ENCODE measurements at places on chromosomes 7 and 10. TPM values are rescaled to one million over a fixed set of nuclear protein-coding genes. Genes with fewer than 3 reads are reported as not detected.

CALD1 gene
- 601 TPM for total RNA-seq

SLC39A12 gene
- not detected for total RNA-seq

CPN1 gene
- not detected for total RNA-seq

GARIN1A gene
- 2.6 TPM for total RNA-seq

SPDYE8 gene
- not detected for total RNA-seq

MOGAT3 gene
- 0.14 TPM for total RNA-seq

GRM3 gene
- total RNA-seq = 0.09 TPM

SYT15 gene
- total RNA-seq = 1.4 TPM

LRRD1 gene
- not detected for total RNA-seq

LRIT1 gene
- total RNA-seq = not detected

YAE1 gene
- 19.4 TPM for total RNA-seq

ZFAND2A gene
- 19.2 TPM for total RNA-seq

WNT2 gene
- not detected for total RNA-seq

SLC29A3 gene
- total RNA-seq = 11.6 TPM

OPN4 gene
- total RNA-seq = not detected

STRIP2 gene
- total RNA-seq = 2.1 TPM

ICA1 gene
- total RNA-seq = 26.4 TPM

SCD gene
- 97.0 TPM for total RNA-seq

HYAL4 gene
- not detected for total RNA-seq

SH2D4B gene
- total RNA-seq = not detected

PTF1A gene
- total RNA-seq = not detected

FOXI2 gene
- 0.23 TPM for total RNA-seq

TRPV5 gene
- not detected for total RNA-seq

C10orf71 gene
- not detected for total RNA-seq

FOXP2 gene
- 10.1 TPM for total RNA-seq

SPDYE16 gene
- not detected for total RNA-seq

CAMK1D gene
- 19.4 TPM for total RNA-seq

SLC35G1 gene
- total RNA-seq = 1.6 TPM

CNNM1 gene
- total RNA-seq = 1.4 TPM

IKZF1 gene
- total RNA-seq = 17.4 TPM

SAP25 gene
- total RNA-seq = 13.3 TPM

PAX2 gene
- not detected for total RNA-seq

SPAM1 gene
- total RNA-seq = not detected

SDK1 gene
- 6.6 TPM for total RNA-seq

LIPM gene
- total RNA-seq = not detected

TAS2R41 gene
- not detected for total RNA-seq

ADAMTS14 gene
- 4.3 TPM for total RNA-seq

EIF3B gene
- 94.7 TPM for total RNA-seq

PNLIP gene
- total RNA-seq = 5.4 TPM

ASIC3 gene
- 4.4 TPM for total RNA-seq

GPR141 gene
- total RNA-seq = 1.9 TPM

LEP gene
- not detected for total RNA-seq

C7orf57 gene
- not detected for total RNA-seq

VAX1 gene
- total RNA-seq = not detected

VWDE gene
- total RNA-seq = 1.7 TPM

PRF1 gene
- 7.3 TPM for total RNA-seq

CALY gene
- total RNA-seq = 0.92 TPM

ITGB8 gene
- total RNA-seq = 66.5 TPM

OPN1SW gene
- total RNA-seq = not detected

SLC18A3 gene
- 0.20 TPM for total RNA-seq

ZNF503 gene
- 15.9 TPM for total RNA-seq

RAB19 gene
- 8.8 TPM for total RNA-seq

SUPV3L1 gene
- 21.8 TPM for total RNA-seq

All from mucosa of gallbladder (tissue), 1 donor.